Umbilical cord (tissue), 2 donors: ENCODE measurements at places on chromosomes 16 and 17. TPM values are rescaled to one million over a fixed set of nuclear protein-coding genes. Genes with fewer than 3 reads are reported as not detected.

OR2C1 gene
- 3.6 TPM for total RNA-seq

LGALS9B gene
- 3.6 TPM for total RNA-seq

KRT14 gene
- 212 TPM for total RNA-seq

B9D1 gene
- total RNA-seq, result 15.9 TPM

NAA60 gene
- total RNA-seq, result 41.9 TPM

OR3A2 gene
- total RNA-seq, result not detected

CCL14 gene
- 4.1 TPM for total RNA-seq

RAB37 gene
- 4.6 TPM for total RNA-seq

TBX6 gene
- 0.48 TPM for total RNA-seq

ODF4 gene
- total RNA-seq, result not detected

FZD2 gene
- 19.5 TPM for total RNA-seq

GJC1 gene
- 22.4 TPM for total RNA-seq

MYL4 gene
- total RNA-seq, result 48.9 TPM

SPATA22 gene
- 1.2 TPM for total RNA-seq

FBXW10B gene
- total RNA-seq, result 2.4 TPM

TEX14 gene
- not detected for total RNA-seq

IRF8 gene
- 19.5 TPM for total RNA-seq

HIGD1B gene
- not detected for total RNA-seq

KRT40 gene
- total RNA-seq, result not detected

ITGAD gene
- total RNA-seq, result not detected

PSMC3IP gene
- total RNA-seq, result 1.2 TPM

ACE gene
- total RNA-seq, result 4.8 TPM

DBF4B gene
- total RNA-seq, result 5.1 TPM

PRR11 gene
- total RNA-seq, result 20.9 TPM

SAP30BP gene
- 27.4 TPM for total RNA-seq

ETV4 gene
- not detected for total RNA-seq

KCNAB3 gene
- 1.7 TPM for total RNA-seq

CEP112 gene
- 131 TPM for total RNA-seq

CAMTA2 gene
- 1.7 TPM for total RNA-seq

KRTAP4-6 gene
- total RNA-seq, result 1.2 TPM

TAT gene
- 7.0 TPM for total RNA-seq

EVPL gene
- total RNA-seq, result 13.7 TPM

EPX gene
- total RNA-seq, result not detected

FAM171A2 gene
- 16.4 TPM for total RNA-seq

TANGO6 gene
- total RNA-seq, result 17.6 TPM

DHRS7C gene
- not detected for total RNA-seq

SEPTIN12 gene
- total RNA-seq, result not detected

GAS7 gene
- 51.3 TPM for total RNA-seq

MT3 gene
- total RNA-seq, result not detected

RBFOX1 gene
- total RNA-seq, result 3.1 TPM

DNAAF8 gene
- 0.24 TPM for total RNA-seq

VASN gene
- 57.3 TPM for total RNA-seq

TMEM256 gene
- 89.3 TPM for total RNA-seq
